Stimulated activated CD8-positive, alpha-beta memory T cell treated with anti-CD3 and anti-CD28 coated beads, Interleukin-7, amount 100 ng/mL, for 1 hour (primary cell): ENCODE measurements at places on chromosomes 3 and 15.

DNA sequence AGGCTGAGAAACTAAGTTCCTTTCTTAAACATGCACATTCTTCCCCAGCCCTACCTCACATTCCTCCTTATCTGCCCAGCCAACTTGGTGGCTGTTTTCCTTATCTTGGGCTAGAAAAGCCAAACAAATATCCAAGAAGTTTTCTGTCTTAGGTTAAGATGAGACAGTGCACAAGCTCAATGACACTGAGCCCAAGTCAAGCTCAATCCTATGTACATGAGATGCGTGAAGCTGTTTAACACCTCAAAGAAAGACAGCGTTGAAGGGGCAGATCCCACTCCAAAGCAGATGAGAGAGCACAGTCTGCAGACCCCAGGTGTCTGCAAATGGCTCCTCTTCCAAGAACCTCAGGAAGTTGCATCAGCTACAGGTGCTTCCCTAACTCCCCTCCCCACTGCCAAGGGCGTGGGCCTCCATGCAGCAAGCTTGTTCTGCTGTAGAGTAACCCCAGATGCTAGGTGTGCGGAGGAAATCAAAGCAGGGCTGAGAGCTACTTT lies 16.6 kb downstream of the LRRC2 start:
- DNase-seq, result no peak

DNA sequence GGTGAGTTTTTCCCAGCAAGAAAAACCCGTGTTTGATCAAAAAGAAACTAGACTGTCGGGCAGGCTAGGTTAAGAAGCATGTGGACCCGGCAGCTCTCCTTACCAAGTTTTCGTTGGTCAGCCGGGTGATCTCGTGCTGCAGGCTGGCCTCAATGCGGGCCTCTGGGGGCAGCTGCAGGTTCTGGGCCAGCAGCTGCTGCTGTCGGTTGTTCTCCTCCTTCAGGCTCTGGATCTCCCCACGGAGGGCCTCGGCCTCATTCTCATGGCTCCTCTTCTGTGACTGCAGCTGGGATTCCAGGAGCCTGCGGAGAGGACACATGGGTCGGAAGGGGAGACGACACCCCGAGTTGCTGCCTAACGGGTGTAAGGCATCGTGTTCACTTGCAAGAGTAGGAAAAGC lies 44.5 kb upstream of the MYO5C start:
- DNase-seq, result no peak

GRCh38 chr3:13648060-13649001 lies 99.4 kb downstream of the FBLN2 start:
- DNase-seq, result peak; percentile 54

GRCh38 chr15:84982301-84982920 lies 755 bp downstream of the PDE8A start:
- no peak for DNase-seq

DNA sequence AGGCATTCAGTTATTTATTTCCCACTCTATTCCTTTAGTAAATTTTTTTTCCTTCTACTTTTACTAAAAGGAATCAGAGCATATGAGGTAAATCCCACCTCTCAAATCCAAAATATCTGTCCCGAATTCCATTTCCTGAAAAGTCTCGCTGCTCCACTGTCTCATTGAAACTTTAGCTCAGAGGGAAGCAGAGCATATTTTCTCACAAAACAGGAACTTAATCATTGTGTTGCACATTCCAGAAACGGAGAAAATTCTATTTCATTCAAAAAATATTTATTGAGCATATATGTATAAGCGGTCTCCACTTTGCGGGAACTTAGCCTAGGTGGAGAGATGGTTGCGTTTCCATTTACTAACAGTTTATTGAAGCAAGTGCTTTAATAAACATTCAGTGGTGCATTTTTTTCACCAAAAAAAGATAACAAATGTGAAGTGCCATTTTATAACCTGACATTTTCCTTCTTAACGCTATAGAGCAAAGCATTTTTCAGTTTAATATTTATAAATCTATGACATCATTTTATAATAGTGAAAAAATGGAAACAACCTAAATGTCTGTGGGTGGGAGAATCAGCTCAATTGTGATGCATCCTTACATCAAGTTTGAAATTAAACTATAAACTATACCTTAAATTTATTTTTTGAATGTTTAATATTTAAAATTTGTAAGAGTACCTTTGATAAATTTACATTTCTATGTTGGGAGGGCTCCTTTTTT lies 67.2 kb upstream of the CSTA start:
- no peak for DNase-seq

DNA sequence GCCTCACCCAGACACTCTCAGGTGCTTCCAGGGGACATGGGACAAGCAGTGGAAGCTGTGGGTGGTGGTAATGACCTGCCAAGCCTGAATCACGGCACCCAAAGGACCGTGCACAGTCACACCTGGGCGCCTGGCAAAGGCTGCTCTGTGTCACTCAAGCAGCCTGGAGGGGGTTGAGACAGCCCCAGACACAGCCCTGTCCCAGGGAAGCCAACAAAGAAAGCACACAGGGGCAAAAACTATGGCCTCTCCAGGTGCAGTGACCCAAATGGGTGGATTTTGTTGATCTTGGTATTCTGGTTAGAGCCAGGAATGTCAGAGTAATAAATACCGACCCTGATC lies 15.0 kb upstream of the OCA2 start:
- no peak for DNase-seq

DNA sequence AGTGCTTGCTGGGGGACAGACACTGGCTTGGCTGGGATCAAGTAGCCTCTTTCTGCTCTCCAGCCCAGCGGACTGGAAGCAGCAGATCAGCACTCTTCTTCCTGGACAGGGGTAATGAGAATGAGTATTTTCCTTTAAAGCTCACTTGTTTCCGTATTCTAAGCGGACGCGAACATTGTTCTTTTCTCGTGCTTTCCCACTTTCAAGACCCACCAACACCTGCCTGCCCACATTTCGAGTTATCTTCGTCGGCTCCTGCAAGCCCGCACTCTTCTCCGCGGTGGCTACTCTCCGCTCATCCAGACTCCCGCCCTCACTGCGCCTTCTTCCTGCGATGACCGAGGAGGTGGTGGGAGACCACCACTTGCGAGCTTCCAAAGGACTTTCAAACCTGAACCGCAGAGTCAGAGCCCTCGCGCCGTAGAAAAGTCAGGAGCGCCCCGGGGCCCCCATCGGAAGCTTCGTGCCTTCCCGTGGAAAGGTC lies 1.6 kb upstream of the PPM1L start:
- DNase-seq, result no peak

DNA sequence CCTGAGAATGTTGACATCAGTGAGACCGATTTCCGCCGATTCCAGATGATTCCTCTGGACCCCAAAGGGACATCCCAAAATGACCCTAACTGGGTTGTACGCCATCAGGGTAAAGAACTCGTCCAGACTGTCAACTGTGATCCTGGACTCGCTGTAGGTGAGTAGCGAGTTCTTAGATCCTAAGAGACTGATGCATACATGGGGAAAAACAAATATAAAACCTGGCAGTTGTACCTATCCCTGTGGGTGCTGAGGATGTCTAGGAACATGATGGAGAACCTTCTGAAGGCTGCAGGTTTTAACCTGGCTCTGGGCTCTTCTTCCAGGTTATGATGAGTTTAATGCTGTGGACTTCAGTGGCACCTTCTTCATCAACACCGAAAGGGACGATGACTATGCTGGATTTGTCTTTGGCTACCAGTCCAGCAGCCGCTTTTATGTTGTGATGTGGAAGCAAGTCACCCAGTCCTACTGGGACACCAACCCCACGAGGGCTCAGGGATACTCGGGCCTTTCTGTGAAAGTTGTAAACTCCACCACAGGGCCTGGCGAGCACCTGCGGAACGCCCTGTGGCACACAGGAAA lies 12.3 kb downstream of the THBS1 start:
- DNase-seq, result no peak
